ENCODE measurements at places on chromosomes 16 and 17.

- no peak for DNase-seq
Measured at GRCh38 chr17:45046537-45047125, 4.8 kb downstream of the DCAKD start.

GRCh38 chr17:36500745-36501225 lies 14.3 kb downstream of the ZNHIT3 start:
- DNase-seq, result no peak

- no peak for DNase-seq
Measured at GRCh38 chr17:78705071-78705470, 77.0 kb downstream of the CYTH1 start.

- no peak for DNase-seq
Measured at GRCh38 chr16:12258861-12259645, 282.5 kb downstream of the SNX29 start.

DNA sequence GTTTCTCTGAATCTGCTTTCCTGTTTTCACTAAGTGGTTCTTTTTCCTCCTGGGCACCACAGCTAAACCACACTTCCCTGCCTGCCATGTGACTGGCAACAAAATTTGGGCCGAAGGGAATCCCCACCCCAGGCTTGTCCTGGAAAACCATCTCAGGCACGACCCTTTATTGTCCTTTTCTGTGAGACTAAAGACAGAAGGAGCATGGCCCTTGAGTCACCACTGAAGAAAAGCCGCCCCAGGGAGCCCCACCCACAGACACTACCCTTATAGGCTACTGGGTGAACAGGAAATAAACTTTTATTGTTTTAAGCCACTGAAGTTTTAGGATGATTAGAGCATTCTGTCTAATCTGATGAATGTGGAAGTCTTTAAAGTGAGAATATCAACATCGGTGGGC lies 88.6 kb upstream of the BRD7 start:
- no peak for DNase-seq

- peak; percentile 96 for DNase-seq
Measured at GRCh38 chr17:7242717-7243452, 636 bp upstream of the GABARAP start.

GRCh38 chr16:51569203-51569931 lies 418.3 kb upstream of the SALL1 start:
- DNase-seq, result no peak

DNA sequence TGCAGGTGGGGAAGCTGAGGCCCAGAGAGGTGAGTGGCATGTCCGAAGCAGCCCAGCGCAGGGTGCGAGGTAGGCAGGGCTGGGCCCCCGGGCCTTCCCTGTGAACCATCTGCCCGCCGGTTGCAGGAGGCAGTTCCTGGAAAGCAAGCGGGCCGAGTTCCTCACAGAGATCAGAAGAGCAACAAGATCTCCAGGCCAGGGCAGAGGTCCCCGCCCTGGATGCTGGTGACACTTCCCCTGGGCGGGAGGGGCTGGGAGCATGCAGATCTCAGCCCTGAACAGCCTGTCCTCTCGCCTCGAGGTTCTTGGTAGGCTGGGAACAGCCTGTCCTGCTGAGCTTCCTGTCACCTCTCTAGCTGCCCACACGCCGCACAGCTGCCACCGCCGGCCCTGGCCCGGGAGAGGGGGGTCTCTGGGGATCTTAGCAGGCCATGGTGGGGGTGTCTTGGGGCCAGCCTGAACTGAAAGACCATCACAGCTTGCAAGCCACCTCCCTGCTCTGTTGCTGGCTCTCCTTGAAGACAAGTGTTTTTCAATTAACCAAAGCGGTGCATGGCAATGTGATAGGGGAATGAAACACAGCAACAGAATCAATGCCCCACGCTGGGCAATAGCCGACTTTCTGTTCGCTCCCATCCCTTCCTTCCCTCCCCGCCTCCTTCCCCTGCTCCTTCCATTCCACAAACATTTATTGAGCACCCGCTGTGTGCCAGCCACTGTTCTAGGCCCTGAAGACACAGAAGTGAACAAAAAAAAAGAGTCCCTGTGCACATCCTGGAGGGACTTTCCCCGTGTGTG lies 31.7 kb downstream of the SOCS1 start:
- DNase-seq, result peak; percentile 75

DNA sequence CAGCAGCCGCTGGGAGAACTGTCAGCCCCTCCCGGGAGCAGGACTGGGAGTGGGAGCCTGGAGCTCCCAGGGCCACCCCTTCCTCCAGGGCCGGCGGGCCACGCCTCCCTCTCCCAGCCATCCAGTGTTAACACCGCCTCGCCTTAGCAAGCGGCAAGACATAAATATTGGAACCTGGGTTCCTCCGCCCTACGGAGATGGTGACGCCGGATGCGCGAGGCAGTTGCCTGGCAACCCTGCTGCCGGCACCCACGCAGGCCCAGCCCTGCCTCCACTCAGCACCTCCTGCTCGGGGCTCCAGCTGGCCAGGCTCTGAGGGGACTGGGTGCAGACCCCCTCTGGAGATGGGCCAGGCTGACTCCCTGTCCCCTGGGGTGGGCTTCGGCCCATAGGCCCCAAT lies 27.4 kb upstream of the CACNA1H start:
- DNase-seq, result no peak

DNA sequence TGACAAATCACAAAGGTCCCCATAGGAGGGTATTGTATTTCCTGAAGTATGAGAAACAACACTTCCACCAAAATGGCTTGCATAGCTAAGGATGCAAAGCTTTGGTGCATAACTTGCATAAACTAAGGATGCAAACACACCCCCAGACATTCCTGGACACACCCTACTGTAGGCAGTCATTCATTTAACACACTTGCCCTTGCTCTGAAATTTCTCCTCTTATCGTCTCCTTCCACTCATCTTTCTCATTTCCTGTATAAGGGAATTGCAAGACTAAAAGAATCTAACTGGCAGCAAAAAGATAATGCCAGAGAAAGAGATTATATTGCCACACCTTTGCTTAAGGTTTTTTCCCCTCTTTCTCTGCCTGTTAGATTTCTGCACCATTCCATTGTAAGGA lies 28.3 kb downstream of the CHD9 start:
- no peak for DNase-seq

DNA sequence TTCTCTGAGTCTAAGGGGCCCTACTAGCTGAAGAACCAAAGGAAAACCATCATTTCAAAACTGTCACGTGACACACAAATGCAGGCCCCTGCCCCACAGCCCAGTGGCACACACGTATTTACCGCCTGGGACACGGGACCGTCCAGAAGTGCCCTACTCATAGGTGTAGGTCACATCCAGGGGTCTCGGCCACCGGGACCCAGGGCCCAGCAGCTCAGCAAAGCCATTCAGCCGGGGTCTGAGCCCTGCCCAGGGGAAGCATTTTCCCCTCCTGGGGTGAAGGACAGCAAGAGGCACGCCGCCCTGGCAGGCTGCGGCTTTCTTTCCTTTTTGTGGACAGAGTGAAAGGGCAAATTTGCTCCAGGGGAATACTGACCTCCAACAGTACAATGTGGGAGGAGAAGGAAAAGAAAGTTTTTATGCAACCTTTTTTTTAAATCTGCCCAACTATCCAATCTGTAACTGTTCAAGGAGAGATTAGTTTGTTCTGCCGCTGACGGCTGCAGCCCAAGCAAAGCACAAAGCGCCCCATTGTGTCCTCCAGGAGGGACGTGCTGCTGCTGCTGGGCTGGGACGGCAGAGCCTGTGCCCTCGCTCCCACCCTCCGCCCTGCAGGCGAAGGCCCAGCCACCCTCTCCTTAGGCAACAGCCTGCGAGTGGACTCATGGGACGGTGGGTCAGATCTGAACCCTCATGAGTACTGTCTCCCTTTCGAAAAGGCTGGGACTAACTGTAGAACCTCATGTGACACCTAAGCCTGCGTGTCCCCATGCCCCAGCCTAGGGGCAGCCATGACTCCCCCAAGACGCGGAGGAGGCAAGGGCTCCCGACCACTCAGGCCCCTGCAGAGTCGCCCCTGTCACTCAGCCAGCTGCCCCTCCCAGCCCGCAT lies 21.3 kb downstream of the SLC7A5 start:
- no peak for DNase-seq

- DNase-seq, result no peak
Measured at GRCh38 chr17:66762276-66762675, 72.6 kb upstream of the CACNG5 start.

GRCh38 chr16:47461598-47462266 lies 601 bp downstream of the PHKB start:
- no peak for DNase-seq

DNA sequence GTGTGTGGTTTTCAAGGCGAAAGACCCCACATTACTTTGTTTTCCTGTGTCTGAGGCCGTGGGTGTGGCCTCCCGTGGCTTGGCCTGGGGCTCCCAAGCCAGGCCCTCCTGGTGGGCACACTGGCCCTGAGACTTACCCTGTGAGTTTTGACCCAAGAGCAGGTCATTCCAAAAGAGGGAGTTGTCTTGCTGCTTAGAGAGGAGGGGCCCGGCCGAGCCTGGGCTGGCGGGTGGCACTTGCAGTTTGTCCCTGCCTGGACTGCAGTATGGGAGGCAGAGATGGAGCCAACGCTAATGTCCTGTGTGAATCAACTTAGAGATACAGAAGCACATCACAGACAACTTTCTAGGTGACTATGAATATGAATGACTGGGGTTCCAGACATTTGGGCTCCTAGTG lies 22.7 kb downstream of the PLEKHG4 start:
- no peak for DNase-seq

All from GM12892 (cell line).